ENCODE measurements at places on chromosomes 2 and 18.

DNA sequence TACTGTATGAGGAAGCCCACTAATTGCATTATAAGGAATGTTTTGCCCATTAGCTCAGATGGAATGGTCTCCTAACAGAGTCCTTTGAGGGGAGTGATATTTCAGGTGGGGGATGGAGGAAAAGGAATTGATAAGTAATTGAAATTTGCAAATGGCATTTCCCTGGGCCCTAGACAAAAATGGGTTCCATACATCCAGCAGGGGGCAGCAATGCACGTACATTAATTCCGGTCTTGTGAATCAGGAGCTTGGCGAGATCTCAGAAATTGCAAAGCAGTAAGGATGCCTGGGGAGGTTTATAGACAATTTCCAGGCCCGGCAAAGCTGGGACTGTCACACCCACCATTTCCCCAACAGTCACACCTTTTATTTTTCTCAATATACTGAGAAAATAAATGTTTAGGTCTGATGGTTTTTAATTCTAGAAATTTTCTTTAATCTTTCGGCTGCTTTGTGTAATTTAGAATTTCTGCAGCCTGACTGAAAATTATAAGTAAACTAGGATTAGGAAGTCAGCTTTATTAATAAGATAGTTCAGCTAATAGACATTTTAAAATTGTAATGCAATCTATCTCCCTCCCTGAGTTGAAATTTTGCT lies 122.8 kb downstream of the LYPD1 start:
- no peak for DNase-seq

DNA sequence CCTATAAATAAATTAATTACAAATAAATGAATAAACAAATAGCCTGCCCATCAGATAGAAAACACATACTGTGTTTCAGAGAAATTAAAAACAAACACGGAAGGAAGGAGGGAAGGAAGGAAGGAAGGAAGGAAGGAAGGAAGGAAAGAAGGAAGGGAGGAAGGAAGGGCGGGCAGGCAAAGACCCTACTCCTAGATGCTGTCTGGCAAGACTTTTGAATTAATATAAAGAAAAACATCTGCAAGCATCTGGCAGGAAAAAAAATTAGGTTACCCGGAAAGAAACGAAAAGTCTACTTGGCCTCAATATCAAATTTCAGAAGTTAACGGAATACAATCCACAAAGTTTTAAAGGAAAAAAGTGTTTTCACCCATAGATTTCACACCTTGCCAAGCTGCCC lies 49.1 kb downstream of the LOXHD1 start:
- no peak for DNase-seq

GRCh38 chr2:41853427-41854191 lies 194.2 kb upstream of the PKDCC start:
- no peak for DNase-seq

GRCh38 chr2:111622859-111623258 lies 261.1 kb downstream of the ANAPC1 start:
- no peak for DNase-seq

DNA sequence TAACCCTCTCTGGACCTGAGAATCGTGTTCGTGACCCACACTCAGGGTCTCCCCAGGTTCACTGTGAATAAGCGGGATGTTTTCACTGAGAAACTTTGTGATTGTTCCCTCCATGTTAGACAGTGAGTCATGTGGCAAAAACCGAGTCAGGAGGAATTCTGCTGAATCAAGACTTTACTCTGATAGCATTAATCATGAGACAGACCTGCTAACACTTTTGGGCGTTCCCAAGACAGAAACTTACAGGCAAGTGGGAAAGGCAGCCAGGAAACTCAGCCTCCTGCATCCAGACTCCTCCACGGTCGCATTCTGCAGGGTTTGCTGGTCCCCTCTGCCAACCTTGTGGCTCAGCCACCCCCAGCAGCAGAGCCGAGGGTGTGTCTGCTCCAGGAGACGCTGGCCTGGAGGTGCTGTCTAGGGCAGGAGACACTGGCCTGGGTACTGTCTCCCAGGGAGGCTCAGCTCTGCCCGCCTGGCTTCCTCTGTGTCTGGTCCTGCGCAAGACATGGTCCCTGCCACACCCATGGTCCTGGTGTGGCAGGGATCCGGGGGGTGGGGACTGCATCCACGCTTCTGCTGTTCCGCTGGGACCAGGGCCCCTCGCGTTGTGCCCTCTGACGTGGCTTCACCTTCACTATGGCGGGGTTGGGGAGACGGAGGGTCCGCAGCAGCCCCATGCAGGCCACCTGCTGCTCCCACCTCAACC lies 177.4 kb downstream of the TWIST2 start:
- no peak for DNase-seq

DNA sequence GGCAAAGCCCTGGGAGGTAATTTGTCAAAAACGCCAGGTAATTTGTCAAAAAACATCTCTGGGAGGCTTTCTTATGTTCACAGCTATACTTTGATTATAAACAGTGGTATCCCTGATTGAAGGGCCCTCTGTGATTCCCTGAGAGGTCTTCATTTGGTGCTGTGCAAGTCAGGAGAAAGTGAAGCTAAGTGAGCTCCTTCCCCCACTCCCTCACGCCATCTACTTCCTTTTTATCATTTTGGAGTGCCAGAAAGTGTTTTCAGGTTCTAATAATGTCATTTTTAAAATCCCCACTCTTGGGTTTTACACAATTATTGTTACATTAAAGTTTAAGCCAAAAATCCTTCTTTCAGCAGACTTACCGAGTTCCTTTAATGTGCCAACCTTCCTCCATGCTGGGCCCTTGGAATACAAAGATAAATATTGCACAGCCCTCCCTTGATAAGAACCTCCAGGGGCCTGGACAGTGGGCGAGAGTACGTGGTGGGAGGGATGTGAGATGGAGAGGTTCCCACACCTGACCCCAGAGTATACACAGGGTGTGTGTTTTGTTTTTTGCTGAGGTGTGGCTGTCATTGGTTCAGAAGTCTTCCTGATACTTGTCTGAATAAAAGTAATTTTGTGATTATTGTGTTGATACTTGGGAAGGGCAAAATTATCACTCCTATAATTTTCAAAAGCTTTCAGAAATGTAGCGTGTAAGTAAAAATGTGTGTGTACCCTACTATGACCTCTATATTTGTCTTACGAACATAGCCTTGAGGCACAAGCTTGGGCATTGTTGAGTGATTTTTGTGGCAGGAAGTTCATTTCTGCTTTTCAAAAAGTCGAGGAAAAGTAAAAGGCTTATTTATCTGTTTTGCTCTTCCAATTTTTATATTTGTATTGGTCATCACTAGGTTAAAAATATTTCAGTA lies 8.2 kb downstream of the MAPRE2 start:
- DNase-seq: no peak

- DNase-seq: no peak
Measured at GRCh38 chr2:98419977-98420725, 24.5 kb upstream of the INPP4A start.

DNA sequence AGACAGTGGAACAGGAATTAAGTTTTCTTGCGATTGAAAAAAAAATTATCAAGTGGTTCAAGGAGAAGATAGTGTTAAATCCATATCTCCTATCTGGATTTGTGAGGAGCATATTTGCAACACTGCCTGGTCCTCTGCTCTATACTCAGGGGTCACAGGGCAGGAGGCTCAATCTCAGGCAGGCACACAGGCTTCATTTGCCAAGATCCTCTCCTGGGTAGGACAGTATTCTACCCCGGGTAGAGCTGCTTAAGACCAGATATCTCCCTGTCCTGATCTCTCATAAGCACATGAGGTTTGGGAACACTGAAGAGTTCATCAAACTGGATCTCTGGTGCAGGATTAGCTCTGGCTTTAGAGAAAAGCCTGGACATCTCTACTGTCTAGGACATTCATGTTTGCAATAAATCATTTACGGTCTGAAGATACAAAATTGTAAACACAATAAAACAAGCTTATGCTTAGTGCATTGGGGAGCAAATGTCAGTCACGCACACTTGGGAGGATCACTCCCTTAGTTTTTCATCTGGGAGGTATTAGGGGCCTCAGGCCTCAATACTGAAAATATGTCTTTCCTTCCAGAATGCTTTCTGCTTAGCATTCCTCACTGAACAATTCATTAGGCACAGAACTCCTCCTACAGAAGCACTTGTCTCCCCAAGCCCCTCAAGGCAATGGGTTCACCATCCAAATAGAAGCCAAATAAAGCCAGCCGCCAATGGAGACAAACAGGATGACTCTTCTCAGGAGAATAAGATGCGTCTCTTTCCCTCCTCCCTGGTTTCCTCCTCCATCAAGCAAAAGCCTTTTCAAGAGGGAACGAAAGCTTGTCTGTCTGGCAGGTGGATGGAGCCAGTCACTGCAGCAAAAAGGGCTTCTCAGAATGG lies 34.1 kb upstream of the LCLAT1 start:
- no peak for DNase-seq

GRCh38 chr2:211503198-211503597 lies 946.8 kb downstream of the CPS1 start:
- DNase-seq: no peak

- peak; percentile 1 for DNase-seq
Measured at GRCh38 chr2:178700922-178701342, 106.3 kb downstream of the TTN start.

- DNase-seq: no peak
Measured at GRCh38 chr2:146898083-146898482, 946.7 kb upstream of the ACVR2A start.

GRCh38 chr18:72727038-72727655 lies 140.6 kb downstream of the NETO1 start:
- no peak for DNase-seq

- DNase-seq: no peak
Measured at GRCh38 chr2:157245846-157246764, 11.4 kb upstream of the GALNT5 start.

DNA sequence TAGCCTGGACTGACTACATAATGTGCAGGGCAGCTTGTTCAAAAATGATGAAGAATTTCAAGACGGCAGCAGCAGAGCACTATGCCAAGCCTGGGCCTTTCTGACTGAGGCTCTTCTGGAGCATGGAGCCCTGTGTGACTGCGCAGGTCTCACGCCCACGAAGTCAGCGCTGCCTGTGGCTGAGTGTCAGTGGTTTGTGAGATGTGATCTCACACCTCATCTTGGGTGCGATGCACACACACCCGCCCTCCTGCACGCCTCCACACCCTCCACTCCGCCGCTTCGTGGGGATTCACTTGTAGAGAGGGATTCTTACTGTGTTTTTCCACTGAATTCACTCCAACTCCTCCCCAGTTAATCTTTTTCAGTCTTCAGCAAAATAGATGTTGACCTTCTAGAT lies 103.9 kb downstream of the VIT start:
- DNase-seq: peak; percentile 36

DNA sequence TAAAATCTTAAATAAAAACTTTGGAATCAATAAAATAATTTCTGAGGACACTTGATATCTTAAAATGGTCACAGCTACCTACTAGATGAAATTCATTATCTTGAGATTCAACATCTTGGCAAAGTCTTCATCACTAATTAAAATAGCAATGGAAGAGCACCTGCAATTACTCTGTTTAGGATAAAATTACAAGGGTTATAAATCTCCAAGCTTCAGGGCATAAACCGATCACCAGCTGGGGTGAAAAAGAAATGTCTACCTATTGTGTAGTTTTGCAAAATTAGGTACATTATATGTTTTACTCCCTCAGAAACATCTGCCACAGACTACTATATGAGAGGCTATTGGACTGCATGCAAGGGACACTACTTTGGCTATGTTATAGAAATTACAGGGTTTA lies 327.1 kb downstream of the CCDC178 start:
- no peak for DNase-seq

DNA sequence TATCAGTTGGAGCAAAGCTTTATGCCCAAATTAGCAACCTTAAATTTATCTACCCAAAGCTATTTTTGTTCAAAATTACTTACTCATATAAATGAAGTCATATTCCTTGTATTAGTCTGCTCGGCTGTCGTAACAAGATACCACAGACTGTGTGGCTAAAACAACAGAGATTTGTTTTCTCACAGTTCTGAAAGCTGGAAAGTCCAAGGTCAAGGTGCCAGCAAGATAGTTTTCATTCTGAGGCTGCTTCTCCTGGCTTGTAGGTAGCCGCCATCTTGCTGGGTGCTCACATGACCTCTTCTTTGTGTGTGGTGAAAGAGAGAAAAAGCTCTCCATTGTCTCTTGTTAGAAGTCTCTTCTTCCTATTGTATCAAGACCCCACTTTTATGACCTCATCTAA lies 15.7 kb upstream of the DPP10 start:
- DNase-seq: no peak

DNA sequence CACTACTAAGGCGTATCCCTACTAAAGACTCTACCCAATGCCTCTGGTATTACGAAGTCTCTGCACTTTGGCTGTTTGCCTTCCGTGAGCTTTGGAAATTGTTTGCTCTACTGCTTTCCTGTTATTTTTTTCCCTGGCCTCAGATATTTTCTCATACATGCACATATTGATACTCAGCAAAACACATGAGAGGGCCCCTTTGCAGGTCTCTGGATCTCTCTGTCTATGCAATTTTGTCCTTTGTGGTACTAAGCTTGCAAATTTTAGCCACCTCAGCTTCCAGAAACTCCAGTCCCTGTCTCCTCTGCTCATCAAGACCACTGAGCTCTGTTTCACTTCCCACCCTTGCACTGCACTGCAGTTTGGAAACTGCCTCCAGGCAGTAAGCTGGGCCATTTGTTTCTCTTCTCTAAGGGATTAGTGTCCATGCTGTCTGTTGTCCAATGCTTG lies 46.6 kb downstream of the TAF1B start:
- no peak for DNase-seq

DNA sequence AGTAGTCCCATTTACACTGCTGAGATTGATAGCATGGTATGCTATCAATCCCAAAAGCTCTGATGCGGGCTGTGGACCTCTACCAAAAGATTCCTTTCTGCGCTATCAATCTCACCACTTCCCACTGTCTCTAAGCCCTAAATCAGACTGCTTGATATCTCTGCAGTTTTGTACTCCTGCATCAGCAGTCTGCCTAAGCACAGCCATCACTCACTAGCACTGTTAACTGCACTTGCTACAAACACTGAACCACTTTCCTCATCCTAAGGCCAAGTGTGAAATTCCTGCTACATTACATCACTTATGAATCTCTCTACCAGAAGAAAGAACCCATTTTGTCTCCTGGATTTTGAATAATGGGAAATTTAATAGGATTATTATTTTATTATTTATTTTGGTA lies 237.0 kb downstream of the HNMT start:
- DNase-seq: no peak

DNA sequence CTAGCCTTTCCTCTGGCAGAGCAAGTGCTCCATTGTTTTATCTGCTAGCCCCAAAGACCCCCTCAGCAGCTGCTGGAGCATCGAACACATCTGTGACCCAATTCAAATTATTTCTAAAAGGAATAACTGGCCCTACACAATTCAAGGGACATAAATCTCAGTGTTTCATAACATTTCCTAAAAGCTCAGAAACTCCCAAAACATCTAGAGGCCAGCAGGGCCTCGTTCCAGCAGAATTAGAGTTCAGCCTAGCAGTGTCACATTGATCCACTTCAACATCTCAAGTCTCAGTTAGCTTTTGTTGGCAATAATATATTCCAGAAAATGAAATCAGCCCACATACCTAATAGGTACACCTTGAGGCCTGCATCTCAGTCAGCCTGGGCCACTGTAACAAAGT lies 179.1 kb downstream of the ETAA1 start:
- DNase-seq: no peak

GRCh38 chr2:101658387-101658786 lies 39.1 kb upstream of the MAP4K4 start:
- no peak for DNase-seq

GRCh38 chr2:150601280-150602038 lies 114.0 kb upstream of the RND3 start:
- DNase-seq: no peak
